ENCODE measurements at places on chromosomes 2 and 18.

DNA sequence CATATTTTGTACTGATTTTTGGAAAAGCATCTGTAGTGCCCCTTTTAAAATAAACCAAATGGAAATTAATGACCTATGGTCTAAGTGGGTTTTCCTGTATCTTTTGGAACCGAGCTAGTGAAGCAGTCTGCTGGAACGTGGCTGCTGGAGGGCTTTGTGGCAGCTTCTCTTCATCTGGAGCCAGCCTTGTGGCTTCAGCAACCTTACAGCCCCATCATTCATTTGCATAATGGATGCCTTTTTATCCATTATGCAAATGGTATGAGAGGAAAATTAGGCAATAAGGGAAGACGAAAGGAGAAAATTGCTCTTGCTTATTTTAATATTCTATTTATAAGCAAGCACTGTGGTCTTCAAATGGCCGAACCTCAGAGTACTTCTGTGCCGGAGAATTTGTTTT is 421.0 kb downstream of the PARD3B start:
- no peak for DNase-seq

DNA sequence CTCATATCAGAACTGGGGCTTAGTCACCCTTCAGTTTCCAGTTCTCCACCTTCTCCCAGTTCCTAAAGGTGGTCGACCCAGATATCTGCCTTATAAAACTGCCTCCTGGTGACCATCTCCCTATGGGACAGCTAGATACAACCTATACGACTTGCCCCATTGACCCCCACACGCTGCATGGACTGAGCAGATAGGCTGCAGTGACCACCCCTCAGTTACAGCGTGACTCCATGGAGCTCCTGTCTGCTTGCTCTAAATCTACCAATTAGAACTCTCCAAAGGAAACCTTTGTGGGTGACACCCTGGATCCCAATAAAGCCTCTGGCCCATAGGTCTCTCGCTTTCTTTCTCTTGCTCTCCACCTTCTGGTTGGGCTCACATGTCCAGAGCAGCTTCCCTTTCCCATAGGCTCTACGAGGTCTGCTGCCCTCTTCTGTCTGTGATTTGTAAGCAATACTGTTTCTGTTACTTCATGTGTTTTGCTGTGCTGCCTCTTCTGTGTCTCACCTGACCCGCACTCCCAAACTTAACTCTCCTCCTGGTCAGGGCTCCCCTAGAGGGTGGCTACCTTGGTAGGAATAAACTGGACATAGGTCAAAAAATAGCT is 971.3 kb upstream of the FAM98A start:
- no peak for DNase-seq

GRCh38 chr2:208978946-208979345 is 444.9 kb upstream of the MAP2 start:
- no peak for DNase-seq

- no peak for DNase-seq
Measured at GRCh38 chr2:181977661-181978350, 7.8 kb upstream of the PPP1R1C start.

DNA sequence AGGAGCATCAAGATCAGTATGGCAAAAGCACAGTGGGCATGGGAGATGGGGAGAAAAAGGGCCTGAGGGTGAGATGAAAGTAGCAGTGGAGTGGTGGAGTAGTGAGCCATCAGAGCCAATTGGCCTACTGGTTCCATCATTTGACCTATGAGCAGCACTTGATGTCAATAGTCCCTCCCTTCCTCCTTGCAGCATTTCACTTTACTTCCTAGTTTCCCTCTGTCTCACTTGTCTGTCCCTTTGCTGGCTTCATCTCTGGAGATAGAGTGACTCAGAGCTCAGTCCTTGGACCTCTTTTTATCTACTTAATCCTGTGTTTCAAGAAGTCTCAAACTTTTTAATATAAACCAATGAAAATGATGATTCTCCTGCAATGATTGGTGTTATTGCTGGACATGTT is 32.1 kb downstream of the FBXO48 start:
- no peak for DNase-seq

GRCh38 chr18:37922162-37922561 is 356.6 kb upstream of the CELF4 start:
- no peak for DNase-seq

DNA sequence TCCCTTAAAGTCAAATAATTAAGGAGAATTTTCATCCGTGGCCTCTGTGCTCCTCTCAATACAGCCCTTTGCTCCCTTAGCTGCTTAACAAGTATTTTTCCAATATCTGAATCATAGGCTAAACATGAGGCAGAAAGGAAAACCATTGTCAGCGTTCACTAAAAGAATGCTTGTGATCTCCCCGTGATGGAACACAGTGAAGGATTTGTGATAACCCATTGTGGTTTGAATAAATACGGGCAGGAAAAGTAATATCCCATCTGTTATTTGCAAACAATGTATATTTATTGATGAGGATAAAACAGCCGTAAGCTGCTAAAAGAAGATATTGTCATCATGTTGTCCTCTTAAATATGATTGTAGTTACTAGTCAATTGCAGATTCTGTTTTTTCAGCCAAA is 258.1 kb downstream of the NAPG start:
- DNase-seq: no peak

DNA sequence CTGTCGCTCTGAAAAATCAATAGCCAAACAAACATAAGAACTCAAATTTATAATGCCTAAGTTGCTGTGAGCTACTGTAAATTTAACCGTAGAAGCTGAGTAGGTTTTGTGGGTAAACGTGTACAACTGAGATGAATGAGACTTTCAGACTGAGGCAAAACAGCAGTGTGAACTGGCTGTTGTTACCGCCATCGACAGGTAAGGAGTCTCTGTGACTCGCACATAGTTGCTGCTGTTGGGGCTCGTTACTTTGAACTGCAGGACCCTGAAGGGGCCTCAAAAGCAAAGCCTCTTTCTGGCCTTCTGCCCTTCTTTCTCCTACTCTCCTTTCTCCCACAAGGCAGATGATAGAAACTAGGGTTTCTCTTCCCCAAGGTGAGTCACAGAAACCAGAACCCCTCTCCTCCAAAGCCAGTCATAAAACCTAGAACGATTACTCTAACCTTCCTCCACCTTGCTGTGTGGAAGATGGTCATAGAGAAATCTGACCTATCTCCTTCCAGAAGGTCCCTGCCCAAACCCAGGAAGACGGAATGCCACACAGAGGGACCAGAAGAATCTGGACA is 101.2 kb downstream of the DLGAP1 start:
- no peak for DNase-seq

DNA sequence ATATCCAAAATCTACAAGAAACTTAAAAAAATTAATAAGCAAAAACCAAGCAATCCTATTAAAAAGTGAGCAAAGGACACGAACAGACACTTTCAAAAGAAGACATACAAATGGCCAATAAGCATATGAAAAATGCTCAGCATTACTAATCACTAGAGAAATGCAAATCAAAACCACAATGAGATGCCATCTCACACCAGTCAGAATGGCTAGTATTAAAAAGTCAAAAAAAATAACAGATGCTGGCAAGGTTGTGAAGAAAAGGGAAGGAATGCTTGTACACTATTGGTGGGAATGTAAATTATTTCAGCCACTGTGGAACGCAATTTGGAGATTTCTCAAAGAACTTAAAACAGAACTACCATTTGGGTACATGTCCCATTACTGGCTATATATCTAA is 128.8 kb upstream of the SESTD1 start:
- DNase-seq: no peak

DNA sequence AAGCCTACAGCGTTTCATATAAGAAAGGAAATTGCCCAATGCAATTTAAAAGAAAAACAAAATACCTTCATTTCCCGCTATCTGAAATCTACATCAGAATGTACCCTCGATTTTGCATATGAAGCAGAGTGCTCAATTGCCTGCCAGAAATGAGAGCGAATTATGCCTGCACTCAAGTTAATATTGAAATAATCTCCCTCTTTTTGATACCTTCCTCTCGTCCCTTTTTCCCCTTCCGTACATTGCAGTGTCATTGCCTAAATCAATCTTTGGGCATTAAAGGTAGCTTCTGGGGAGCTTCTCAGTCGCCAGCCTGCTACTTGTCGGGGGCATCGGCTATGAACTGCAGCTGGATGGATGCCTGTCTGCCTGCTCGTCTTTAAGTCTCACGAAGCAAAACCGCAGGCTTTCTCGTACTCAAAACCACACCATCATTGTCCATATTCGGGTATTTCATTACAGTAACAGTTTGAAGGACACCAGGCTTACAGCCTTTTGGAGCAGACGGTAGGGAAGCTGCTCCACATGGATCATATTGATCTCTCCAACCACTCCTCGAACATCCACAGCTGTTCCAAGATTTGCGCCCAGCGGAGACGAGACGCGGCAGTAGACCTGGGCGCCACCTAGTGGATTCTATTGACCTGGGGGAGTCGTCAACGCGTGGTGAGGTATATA is 64.0 kb upstream of the HNRNPA3 start:
- no peak for DNase-seq

- no peak for DNase-seq
Measured at GRCh38 chr2:215654148-215654819, 218.4 kb upstream of the FN1 start.

GRCh38 chr2:198337368-198337767 is 533.0 kb downstream of the PLCL1 start:
- no peak for DNase-seq

- no peak for DNase-seq
Measured at GRCh38 chr2:30213326-30213725, 18.0 kb upstream of the LBH start.

- no peak for DNase-seq
Measured at GRCh38 chr2:216113572-216113971, 4.4 kb downstream of the XRCC5 start.

GRCh38 chr18:45596036-45596435 is 19.2 kb upstream of the SLC14A2 start:
- no peak for DNase-seq

- DNase-seq: no peak
Measured at GRCh38 chr2:206422493-206422892, 20.8 kb upstream of the ADAM23 start.

DNA sequence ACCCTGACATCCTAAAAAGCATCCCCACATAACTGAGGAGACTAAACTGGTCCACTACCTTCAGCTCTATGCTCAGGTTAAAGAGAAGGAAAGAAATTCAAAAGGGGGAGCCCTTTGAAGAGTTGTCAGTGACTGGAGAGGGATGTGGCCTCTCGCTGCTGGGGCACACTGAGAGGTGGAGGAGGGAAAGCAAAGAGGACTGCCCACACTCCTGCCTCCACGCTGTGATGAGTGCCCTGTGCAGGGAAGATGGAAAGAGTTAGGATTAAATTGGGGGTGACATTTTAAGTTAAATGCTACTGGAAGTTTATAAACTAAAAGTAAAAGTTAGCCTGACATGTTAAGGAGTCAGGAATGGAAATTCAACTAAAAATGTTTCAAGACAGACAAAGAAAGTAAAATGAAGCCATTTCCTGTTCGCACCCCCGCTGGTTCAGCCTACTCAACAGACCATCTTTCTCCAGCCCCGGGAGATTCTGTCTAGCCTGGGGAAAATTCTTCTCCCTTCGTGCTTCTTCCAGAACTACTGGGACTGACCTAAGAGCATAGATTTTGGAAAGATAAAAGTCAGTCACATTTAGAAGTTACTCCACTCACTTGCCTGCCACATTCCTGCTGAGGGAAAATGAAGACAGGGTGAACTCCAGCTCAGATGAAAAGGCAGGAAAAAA is 17.8 kb upstream of the INO80C start:
- no peak for DNase-seq

DNA sequence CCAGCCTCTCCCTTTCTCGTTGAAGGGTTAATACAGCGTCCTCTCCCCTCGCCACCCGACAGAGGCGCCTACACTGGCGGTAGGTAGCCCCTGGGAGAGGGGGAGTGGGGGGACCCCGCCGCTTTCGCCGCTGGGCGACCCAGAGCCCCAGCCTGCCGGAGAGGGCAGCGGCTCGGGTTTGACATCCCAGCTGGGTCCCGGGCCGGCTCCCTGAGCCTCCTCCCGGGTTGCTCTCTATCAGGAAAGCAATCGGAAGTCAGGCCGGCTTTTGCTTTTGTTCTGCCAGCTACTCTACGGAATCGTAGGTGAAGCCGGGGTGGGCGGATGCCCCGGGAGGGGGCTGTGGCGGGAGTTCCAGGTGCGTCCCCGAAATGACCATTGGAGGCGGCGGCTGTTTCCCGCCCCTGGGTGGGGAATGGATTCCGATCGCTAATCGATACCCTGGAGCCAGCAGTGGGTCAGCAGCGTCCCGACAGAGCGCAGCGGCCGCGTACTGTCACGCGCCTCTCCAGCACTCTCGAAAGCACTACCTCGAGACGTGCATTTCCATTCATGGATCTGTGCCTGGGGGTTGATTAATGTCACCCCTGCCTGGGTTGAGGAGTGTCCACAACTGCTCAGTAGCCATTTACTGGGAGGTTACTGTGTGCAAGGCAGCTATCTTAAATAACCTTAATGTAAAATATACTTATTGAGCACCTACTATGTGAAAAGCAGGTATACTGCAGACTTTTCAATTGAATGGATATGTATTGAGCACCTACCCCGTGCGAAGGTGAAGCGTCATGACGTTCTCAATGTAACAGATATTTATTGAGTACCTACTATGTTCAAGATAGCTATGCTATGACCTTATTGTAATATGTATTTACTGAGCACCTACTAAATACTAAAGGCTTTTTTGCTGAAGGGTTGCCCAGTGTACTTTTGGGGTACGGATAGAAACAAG is 1.1 kb downstream of the MAPK4 start:
- no peak for DNase-seq

- no peak for DNase-seq
Measured at GRCh38 chr2:83233326-83233725, 1225.8 kb downstream of the SUCLG1 start.

DNA sequence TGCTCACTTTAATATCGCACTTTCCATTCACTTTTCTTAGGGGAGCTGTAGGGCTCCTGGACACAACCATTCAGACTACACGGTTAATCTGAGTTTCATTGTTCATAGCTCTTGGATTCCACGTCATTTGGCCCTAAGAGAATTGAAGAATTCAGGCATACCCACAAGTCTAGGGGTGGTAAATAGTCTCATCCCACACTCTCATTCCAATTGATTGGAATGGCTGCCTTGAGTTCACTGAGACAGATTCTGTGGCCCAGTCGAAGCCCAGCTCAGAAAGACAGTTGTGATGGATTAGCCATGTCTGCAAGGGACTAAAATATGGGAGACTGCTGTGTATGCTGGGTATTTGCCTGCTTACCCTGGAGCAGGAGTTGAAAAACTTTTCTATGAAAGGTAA is 124.6 kb downstream of the TFCP2L1 start:
- DNase-seq: no peak

DNA sequence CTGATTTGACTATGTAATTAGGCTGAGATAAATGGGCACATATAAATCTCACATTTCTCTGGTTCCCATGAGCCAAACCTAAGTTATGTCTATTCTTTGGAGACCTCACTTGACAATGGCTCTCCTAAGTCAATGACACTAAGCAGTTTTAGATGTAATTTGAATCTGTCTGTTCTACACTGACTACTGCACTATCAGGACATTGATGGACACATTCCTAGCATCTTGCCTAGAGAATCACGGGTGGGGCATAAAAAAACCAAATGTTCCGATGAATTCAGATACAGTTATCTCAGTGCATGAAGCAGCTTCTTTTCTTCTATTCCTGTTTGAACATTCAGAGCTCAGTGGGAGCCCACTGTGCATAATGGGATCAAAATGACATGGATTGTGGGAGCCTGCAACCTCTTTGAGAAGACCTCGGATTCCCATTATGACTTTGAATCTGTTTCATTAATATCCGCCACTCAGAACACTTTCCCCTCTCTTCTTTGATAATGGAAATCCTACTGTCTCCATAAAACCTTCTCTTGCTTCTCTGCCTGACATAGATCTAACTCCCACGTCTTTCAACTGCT is 110.8 kb downstream of the FSHR start:
- no peak for DNase-seq
